Activated T-helper 1 cell treated with anti-CD3 and anti-CD28 coated beads, Interleukin-12 subunit alpha, Interleukin-12 subunit beta, Interleukin-2, Interleukin-4 antibody, amounts not matched to agents 30 ng/mL and 10 ng/mL and 1 ng/mL, durations not matched to agents 14 hours and 24 hours and 36 hours (primary cell): ENCODE measurements at places on chromosomes 4 and X. TPM values are rescaled to one million over a fixed set of nuclear protein-coding genes. Genes with fewer than 3 reads are reported as not detected.

SPATA4 gene
- total RNA-seq: not detected in 2 replicates

DNA sequence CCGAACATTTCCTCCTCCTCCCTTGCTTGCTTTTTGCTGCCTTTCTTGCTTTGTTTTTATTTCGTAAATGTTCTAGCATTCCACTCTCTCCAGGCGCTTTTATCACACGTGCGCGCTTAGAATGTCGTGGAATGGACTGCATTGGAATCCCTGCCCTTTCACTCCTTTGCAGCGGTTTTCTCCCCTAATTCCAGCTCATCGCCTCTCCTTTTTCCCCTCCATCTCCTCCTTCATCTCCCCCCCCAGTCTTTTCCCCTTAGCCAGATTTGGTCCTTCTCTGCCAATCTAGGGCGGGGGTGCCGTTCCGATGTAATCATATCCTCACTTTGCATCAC lies 579 bp downstream of the OGT start:
- DNase-seq: no peak

DNA sequence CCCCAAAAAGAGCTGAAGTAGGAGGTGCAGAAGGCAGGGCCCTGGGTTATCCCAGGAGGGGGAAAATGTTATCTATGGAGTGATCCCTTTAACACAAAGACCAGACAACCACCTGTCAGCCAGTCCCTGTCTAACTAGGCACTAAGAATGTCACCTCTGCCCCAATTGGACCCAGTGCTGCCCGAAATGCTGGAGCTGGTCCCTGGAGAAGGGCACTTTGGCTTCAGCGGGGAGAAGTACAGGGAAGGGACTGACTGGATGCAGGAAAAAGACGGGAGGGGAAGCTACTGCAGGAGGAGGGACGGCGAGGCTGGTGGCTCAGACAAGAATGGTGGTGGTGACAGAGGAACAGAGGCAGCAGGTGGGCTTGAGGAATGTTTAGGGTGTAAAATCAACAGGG lies 17.3 kb downstream of the PHKA2 start:
- DNase-seq: no peak

- no peak for DNase-seq
Measured at GRCh38 chr4:5928844-5929420, 36.0 kb upstream of the CRMP1 start.

DNA sequence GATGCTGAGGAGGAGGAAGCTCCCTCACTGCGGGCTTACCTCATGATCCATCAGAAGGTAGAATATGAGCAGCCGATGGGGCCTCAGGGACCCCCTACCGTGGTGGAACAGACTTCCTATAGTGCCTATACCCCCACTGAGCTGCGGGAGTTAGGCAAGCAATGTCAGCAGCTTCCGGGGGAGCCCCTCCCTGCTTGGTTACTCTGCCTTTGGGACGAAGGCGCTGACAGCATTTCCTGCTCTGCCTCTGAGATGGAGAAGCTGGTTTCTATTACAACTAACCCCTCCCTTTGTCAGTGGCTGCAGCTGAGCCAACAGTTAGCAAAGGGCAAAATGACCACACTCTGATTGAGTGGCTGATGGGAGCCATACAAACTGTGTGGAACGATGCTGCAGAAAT lies 430.7 kb downstream of the IDS start:
- DNase-seq: no peak

- no peak for DNase-seq
Measured at GRCh38 chrX:36087366-36087765, 167.8 kb downstream of the CFAP47 start.
